ENCODE measurements at places on chromosomes 2 and 18.
A peak's percentile ranks its signal among the peaks of the same experiment; 100 is the strongest.

- DNase-seq: no peak
Observed at GRCh38 chr2:111239107-111239506, 118.4 kb downstream of the BCL2L11 start.

DNA sequence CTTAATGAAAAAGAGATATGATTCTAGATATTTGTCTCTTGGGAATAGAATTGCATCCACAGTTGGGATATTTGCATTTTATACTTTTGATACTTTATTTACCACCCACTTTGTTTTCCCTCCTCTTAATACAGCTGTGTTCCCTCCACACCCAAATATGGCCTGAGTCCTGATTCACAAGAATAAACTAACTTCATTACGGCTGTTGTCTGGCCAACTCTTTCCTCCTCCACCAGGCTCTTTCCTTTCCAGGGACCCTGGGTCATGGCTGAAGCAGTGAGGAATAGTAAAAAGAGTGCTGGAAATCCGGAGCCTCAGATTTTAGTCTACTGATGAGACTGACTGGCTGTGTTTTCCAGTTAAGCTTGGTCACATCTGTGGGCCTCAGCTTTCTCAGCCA is 48.4 kb upstream of the STAM2 start:
- no peak for DNase-seq

- peak; percentile 23 for DNase-seq
Observed at GRCh38 chr18:35581898-35582641, 530 bp downstream of the GALNT1 start.

DNA sequence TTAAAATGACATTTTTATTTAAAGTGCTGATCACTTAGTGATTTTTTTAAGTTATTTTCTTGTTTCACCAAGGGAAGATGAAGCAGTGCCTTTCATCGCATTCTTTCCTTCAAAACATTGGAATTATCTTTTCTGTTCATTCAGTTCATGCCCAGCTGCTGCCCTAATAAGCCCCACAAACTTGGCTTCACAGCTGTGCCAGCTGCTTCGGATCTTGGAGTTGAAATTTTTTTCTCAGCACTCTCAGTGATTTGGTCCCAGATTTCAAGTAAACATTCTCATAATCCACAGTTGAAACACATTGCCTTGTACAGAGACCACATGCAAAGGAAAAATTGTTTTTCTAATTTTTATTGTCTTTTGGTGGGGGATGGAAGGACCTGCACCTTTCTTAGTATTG is 353.3 kb upstream of the LRP1B start:
- DNase-seq: no peak

- DNase-seq: no peak
Observed at GRCh38 chr18:9846162-9846925, 39.4 kb upstream of the TXNDC2 start.

GRCh38 chr2:98118161-98118560 is 31.2 kb downstream of the VWA3B start:
- no peak for DNase-seq

DNA sequence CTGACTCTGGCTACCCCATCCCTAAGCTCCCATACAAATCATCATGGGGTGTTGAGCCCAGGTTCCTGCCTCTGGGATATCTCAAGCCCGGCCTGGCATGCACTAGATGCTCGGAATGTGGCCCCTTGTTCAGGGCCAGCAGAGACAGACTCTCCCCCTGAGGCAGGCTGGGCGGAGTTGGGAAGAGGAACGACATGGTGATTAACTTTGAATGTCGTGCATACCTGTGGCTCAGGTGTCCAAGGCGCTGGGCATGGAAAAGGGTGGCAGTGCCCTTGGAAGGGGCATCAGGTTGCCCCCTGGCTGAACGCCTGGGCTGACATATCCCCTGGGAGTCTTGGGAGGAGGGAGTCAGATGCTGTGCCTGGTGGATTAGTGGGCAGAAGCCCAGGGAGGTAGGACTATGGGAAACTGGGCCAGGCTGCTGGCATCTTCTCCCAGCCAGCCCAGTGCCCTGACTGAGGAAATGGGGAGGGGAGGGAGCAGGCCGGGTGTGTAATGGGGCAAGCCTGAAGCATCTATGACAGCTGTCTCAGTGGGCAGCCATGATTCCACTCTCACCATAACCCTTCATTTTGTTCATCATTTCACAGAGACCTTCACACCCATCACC is 57.8 kb upstream of the OTOF start:
- DNase-seq: no peak

DNA sequence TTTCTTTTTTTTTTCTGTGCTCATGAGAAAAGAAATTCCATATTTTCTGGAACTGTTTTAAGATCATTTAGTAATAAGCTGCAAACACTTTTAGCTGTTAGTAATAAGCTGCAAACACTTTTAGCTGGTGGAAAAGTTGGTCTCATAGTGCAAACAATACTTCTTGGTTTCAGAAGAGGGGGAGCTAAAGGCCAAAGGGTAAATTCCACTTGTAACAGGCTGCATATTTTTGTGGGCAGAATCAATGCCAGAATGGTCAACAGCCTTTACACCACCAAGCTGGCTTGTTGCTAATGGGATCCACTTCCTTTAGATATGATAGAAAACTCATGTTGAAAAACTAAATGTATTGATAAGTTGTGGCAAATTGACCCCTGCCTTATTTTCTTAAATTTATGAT is 356.8 kb downstream of the NR4A2 start:
- DNase-seq: no peak

DNA sequence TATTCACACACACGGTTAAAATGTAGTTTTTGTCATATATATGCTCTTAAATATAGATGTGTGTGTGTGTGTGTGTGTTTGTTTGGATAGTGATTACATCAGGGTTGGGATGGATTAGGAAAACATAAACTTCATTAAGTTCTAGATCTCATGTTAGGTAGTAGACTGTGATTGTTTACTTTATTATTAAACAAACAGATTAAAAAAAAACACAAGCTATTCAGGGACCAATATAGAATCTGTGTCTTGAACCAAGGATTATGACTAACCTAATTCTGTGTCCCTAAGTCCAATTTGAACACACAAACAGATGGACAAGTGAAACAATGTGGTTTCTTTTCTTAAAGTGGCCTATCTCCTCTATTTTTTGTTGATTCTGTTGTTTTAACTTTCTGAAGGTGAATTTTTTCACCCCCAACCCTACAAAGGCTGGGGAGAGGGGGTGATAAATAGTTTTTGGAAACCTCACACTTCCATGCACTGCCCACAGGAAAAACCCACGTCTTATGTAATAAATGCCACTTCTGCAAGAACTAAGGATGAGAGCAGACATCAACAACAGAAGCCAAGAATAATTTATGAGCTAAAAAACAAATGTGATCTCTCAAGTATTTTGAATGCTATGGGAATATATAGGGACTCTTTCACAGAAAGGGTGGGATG is 40.7 kb downstream of the IL1R2 start:
- DNase-seq: no peak

- no peak for DNase-seq
Observed at GRCh38 chr2:8550481-8550880, 131.4 kb upstream of the ID2 start.

DNA sequence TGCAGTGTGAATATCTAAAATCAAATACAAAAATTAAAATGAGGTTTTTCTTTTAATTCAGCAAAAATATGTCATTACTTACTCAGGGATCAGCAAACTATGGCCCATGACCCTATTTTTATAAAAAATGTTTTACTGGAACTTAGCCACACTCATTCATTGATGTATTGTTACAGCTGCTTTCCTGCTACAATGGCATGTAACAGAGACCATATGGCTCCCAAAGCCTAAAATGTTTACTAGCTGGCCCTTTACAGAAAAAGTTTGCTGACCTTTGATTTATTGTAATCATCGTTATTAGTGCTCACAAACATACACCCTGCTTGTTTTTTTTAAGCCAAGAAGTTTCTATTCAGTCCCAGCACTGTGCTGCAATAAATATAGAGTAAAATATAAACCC is 120.3 kb downstream of the PLA2R1 start:
- DNase-seq: no peak

DNA sequence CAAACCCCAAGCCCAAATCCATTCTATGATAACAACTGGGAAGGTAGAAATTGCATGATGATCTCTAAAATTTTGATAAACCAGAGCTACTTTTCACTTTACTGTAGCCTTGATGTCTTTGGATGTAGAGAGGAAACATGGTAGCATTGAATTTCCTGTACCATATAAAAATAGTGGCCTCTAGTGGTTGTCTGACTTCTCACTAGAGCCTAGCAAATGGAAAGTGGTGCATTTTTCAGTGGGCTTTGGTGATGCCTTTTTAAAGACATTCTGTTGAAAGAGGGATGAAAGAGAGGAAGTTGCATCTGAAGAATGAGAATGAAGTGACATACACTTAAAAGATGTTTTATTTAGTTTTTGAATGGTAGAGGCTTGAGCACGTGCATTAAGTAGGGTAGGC is 662.2 kb downstream of the XIRP2 start:
- no peak for DNase-seq

GRCh38 chr2:14288016-14288415 is 344.5 kb upstream of the LRATD1 start:
- DNase-seq: no peak

DNA sequence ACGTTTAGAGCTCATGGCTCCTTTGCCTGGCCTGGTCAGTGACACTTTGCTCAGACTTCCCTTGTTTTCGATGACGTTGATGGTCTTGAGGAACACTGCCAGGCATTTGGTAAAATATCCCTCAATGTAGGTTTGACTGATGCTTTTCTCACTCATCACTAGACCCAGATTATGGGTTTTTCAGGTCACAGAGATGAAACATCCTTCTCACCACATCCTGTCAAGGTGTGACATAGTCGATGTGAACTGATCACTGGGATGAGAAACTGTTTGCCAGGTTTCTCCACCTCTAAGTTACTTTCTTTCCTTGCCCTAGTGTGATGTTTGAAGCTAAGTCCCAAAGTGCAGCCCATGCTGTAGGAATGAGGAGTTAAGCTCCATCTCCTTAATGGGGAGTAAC is 81.5 kb downstream of the AFF3 start:
- DNase-seq: peak; percentile 20

DNA sequence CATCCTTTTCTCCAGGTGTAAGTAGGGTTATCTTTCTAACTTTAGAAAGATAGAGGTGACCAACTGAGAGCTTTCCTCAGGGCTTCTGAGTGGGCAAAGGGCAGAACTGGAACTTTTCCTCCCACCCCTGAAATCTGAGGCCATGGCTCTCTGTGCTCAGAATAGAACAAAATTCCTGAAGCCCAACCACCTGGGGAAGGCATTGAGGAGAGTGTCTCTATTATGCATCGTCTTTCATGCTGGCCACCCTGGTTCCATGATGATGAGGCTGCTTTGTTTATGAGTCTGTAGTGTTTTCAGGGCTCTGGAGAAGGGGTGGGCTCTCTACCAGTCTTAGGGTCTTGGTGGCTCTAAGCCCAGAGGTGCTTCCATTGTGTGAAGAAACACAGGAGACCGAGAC is 30.7 kb upstream of the IL1R1 start:
- no peak for DNase-seq

GRCh38 chr2:109084341-109084740 is 44.7 kb upstream of the SH3RF3 start:
- DNase-seq: no peak

DNA sequence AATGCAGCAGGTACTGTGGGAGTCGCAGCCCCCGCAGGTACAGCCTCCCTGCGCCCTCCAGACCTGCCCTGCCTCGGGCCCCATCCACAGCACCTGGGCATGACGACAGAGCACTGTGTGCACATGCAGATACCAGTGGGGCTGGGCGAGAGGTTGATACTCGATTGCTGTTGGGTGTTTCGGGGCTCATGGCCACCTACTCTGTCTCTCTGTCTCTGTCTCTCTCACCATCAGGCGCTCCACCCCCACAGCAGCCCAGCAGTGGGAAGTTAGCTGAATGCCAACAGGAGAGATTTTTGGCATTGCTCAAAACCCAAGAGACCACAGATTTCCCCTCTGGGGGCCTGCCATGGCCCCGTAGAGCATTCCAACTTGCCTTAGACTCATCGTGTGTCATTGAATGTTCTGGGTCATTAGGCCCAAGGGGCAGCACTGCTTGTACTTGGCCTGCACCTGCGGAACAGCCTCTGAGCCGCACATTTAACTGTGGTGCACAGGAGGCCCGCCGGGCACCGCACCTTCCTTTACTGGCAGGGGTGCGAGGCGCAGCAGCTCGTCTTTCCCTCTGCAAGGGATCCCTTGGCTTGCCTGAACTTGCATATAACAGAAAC is 18.8 kb downstream of the KCNIP3 start:
- no peak for DNase-seq

DNA sequence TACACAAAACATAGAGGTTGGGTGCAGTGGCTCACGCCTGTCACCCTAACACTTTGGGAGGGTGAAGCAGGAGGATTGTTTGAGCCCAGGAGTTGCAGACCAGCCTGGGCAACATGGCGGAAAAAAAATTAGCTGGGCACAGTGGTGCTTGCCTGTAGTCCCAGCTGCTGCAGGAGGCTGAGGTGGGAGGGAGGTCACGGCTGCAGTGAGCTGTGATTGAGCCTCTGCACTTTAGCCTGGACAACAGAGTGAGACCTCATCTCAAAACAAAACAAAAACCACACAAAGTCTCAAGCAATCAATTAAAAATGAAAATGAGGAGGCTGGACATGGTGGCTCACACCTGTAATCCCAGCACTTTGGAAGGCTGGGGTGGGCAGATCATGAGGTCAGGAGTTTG is 4.9 kb downstream of the NOP58 start:
- DNase-seq: no peak

DNA sequence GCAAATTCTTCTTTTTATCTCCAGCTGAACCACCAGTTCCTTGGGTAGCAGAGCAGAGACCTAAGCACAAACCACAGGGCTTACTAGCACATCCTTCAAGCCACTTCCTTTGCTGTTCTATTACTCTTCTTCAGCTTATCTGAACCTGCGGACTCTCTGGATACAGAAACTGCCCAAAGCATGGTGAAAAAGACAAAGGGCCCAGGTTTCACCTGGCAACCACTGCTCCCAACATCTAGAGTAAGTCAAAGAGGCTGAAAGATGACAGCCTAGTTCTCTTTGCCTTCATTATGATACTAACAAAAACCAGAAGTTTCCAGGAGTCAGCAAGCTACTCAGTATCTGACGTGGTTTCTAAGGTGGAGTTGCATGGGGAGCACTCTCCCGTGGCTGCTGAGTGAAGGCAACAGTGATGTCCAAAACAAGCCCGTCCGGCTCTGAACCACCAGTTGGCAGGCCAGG is 43.4 kb downstream of the KANSL3 start:
- DNase-seq: peak; percentile 28

- peak; percentile 74 for DNase-seq
Observed at GRCh38 chr2:231687133-231687852, 21.0 kb upstream of the PTMA start.

DNA sequence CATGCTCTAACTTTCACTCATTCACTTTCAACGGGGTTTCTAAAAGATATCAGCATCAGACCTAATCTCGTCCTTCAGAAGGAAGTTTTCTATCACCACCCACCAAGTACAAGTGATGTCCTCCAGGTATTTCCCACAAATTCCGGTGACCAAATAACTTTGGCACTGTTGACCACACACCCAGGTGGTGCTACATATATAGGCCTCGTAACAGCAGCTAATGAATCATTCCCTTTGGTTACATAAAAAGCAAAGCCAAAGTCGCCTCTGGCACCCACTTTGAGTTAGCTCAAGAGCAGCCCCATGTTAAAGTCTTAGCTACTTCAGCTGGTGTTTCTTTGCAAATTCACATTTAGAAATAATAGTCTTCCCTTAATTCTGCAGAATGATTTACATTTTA is 138.2 kb upstream of the OSR1 start:
- no peak for DNase-seq

GRCh38 chr18:27717816-27718215 is 459.1 kb downstream of the CDH2 start:
- no peak for DNase-seq

Data from stimulated activated naive CD8-positive, alpha-beta T cell treated with anti-CD3 and anti-CD28 coated beads, Interleukin-15, amount 100 ng/mL, for 72 hours (primary cell).